NCI-H226 (cell line): ENCODE measurements at places on chromosomes 7 and 10.

- peak; percentile 48 for DNase-seq
Measured at GRCh38 chr7:55532150-55532917, 40.0 kb downstream of the VOPP1 start.

DNA sequence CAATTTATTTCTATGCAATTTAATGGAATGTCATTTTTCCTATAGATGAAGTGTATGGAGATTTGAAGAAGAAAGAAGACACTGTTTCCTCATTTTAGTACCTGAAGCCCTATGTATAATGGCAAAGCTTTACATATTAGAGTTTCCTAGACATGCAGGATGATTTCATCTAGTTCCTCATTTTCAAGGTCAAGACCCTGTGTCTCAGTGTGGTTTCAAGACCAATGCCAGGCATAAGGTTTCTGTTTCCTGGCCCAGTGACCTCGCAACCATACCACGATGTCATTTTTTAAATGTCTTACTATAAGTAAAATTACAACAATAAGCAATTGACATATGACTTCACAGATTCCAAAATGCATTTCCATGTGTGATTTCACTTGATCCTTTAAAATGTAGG lies 336.5 kb upstream of the PRKCQ start:
- no peak for DNase-seq

DNA sequence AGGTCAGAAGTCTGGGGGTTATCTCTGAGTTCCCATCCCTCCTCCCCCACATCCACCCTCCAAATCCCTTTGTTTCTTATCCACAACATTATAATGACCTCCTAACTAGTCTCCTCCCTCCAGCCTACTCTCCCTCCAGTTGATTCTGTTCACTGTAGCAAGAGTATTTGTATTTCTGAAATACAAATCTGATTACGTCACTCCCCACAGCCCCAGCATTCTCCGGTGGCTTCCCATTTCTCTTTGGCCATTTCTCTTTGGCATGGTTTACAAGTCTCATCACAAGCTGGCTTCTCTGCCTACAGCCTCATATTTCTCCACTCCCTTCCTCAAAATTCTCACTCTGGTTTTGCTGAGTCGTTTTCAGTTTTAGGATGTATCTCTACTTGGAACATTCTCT lies 24.6 kb upstream of the MRPS33 start:
- DNase-seq = peak; percentile 64

DNA sequence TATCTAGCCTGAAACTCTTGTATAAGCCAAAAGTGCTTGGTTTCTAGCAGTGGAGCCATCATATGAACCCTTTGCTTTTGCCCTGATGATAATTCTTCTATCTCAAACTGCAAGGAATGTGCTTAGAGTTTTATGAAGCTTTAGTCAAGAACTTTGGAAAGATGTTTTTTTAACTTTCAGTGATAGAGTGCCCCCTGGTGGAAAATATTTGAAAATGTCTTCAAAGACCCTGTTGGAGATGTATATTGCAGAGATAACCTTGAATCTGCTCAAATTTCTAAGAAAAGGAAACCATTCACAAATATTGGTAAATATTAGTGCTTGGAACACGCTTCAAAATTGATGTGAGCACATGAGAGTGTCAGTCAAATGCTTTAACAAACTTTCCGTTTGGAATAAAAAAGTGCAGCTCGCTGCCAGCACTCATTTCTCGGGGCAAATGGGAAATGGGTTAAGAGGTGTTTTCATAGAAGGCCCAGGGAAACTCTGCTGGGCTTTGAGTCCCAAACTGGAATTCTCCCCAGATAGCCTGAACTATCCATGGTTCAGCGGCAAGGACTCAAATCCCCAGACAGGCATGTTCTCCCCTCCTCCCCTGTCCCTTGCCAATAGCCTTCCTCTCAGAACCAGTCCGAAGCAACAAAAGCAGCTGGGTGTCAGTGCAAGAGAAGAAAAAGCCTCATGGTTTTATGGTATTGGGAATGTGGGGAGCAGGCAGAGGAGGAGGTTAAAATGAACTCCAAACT lies 129.3 kb downstream of the MYOF start:
- DNase-seq = no peak

GRCh38 chr10:93160829-93161228 lies 87.1 kb downstream of the CYP26A1 start:
- peak; percentile 40 for DNase-seq

- DNase-seq = peak; percentile 45
Measured at GRCh38 chr7:102117743-102118142, 168.9 kb upstream of the SH2B2 start.

DNA sequence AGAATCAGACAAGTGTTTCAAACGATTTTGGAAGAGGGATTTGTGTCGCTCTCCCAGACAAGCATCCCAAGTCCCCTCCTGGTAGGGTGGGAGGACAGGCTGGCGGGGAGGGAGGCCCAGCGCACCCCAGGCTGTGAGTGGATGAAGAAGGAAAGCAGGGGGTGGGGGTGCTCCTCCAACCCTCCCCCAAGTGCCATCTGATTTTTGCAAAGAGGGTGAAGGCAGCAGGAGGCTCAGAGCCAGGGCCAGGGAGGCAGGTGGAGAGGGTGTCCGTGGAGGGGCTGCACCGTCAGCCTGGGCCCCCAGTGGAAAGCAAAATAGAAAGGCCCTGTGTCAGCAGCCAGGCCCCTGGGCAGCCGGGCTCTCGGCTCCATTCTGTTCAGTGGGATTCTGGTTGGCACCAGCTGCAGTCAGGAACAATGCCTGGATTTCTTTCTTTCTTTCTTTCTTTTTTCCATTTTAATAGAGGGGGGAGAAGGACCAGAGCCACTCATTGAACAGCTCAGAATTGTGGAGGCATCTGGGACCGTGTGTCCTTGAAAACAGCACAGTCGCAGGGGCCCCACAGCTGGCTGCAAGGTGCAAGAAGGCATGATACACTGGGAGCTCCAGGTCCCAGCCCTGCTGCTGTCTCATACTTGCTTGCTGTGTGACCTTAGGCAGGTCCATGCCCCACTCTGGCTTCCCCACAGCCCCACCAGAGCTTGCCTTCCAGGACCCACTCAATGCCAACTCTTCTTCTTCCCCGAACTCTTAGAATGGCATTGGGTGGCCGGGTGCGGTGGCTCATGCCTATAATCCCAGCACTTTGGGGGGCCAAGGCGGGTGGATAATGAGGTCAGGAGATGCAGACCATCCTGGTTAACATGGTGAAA lies 7.1 kb upstream of the ZMIZ1 start:
- DNase-seq = no peak

DNA sequence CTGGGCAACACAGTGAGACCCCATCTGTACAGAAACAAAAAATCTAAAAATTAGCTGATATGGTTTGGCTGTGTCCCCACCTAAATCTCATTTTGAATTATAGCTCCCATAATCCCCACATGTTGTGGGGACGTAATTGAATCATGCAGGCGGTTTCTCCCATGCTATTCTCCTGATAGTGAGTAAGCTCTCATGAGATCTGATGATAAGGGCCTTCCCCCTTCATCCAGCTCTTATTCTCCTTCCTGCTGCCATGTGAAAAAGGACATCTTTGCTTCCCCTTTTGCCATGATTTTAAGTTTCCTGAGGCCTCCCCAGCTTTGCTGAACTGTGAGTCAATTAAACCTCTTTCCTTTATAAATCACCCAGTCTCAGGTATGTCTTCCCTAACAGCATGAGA lies 136.5 kb downstream of the SFMBT2 start:
- DNase-seq = no peak

DNA sequence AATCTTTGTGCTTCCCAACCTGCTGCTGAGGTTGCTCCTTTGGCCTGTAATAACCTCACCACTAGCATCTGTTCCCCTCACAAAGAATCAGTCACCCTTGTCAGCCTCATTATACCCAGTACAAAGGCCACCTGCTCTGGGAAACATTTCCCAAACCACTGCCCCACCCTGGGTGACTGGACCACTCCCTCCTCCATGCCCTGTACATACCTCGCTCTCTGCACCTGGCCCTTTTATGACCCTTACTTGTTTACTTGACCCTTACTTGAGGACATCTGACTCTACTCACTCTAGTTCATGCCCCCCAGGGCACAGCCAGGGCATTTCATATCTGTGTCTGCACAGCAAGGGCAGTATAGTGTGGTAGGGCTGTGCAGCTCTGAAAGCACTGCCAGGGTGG lies 21.4 kb upstream of the AOC1 start:
- DNase-seq = no peak

GRCh38 chr10:43981232-43981631 lies 332.6 kb upstream of the ZNF32 start:
- DNase-seq = no peak

GRCh38 chr10:22617516-22617915 lies 96.9 kb downstream of the PIP4K2A start:
- no peak for DNase-seq

GRCh38 chr7:126979722-126980121 lies 273.0 kb downstream of the GRM8 start:
- DNase-seq = no peak
